AG20443 (cell line): ENCODE measurements at places on chromosomes 4 and X.

DNA sequence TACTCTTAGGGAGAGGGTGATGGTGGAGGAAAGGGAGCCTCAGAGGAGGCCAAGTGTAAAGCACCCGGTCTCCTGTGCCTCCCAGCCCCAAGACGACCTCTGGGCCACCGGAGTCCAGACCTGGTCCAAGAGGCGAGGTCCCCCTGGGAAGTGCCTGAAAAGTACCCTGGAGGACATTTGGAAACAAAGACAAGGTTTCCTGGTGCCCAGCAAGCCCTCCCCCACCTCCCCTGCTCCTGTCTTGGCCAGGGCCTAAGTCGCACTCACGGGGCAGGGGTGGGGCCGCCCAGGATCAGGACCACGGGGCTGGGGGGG is 532 bp upstream of the SH3BP2 start:
- no peak for DNase-seq

DNA sequence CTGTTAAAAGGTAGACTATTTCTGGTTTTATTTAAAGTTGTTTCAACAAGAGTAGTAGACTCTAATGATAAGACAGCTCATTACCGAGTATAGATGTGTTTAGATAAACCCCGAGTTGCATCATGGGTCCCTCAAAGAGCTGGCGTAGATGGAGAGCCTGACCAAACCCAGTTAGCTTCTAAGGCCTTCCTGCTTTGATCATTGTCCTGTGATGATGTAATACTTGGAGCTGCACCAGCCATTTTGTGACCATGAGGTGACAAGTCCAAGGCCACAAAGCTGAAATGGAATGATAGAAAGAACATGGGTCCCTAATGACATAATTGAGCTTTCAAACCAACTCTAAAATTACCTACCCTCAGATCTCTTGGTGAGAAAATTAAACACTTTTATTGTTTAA is 66.6 kb upstream of the TAB3 start:
- no peak for DNase-seq

- DNase-seq, result peak; percentile 62
Measured at GRCh38 chr4:143514497-143514896, 995 bp downstream of the SMARCA5 start.

DNA sequence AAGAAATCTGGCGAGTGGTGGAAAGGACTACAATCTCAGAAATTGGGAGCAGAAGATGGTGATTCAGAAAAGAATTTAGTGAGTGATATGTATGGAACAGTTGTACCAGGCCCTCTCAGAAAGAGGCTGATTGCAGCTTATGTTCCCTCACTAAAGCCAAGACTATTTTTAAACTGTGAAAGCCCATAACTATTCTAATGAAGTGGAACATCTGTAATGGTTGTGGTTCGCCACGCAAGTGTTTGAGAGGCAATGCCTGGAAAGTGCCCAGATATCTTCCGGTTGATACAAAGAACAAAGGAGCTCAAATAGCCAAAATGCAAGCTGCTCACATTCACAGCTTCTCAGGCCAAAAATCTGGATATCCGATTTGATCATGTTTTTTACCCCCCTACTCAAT is 1250.7 kb downstream of the RAPGEF2 start:
- DNase-seq, result no peak

DNA sequence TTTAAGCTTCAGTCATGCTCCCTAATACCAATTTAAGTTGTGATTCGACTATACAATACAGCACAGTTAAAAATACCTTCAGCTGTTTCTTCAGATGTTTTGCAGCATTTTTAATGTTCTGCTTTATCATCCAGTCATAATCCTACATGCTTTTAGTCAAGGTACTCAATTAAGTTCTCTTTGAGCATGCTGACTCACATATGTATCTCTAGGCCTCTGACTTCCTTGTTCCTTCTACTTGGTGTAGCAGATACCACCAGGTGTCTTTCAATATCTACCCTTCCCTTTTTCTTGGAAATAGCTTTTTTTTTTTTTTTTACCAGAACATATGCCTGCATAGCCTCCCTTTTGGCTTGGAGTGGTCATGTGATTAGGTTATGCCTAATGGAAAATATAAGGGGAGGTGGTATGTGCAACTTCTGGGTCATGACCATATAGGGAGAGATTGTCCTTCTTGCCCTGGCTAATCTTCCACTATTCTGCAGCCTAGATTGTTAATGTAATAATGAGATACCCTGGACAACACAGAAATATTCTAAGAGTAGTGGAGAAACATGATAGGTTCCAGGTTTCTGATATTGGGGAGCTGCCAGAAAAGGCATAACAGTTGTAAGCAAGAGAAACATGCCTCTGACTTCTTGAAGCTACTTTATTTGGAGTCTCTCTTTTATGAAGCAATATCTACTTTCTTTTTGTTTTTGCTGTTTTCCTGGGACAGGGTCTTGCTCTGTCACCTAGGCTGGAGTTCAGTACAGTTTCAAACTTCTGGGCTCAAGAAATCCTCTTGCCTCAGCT is 737.2 kb upstream of the SLIT2 start:
- no peak for DNase-seq

DNA sequence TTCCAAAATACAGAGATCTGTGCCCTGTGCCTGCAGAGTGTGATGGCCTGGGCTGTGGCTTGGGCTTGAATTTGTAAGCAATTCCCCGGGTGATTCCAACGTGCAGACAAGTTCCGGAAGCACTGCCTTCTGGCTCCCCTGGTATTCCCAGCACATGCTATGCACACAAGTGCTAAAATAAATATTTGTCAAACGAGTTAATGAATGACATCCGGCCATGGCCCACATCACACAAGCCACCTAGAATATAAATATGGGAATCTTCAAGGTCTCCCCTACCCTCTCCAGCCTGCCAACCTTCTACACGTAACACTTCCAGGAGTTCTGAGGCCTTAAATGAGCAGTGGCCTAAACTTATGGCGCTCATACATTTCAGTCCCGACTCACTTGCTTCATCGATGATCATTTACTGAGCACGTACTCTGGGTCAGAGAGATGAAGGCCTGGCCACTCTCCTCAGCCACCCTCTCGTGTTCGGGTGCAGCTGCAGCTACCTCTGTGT is 21.3 kb downstream of the DCTD start:
- no peak for DNase-seq

GRCh38 chr4:147714575-147715401 is 17.1 kb upstream of the ARHGAP10 start:
- DNase-seq, result peak; percentile 84

- DNase-seq, result peak; percentile 68
Measured at GRCh38 chr4:7910263-7910896, 29.3 kb downstream of the AFAP1 start.

DNA sequence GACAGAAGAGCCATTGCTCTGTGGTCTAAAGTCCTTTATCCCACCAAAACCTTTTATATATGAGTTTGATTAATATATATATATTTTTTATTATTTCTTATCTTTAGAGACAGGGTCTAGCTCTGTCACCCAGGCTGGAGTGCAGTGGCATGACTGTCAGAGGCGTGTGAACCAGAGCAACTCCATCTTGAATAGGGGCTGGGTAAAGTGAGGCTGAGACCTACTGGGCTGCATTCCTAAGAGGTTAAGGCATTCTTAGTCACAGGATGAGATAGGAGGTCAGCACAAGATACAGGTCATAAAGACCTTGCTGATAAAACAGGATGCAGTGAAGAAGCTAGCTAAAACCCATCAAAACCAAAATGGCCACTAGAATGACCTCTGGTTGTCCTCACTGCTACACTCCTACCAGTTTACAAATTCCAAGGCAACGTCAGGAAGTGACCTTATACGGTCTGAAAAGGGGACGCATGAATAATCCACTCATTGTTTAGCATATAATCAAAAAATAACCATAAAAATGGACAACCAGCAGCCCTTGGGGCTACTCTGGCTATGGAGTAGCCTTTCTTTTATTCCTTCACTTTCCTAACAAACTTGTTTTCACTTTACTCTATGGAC is 10.5 kb downstream of the TBCK start:
- no peak for DNase-seq

- no peak for DNase-seq
Measured at GRCh38 chr4:8314691-8315255, 45.2 kb downstream of the HTRA3 start.

GRCh38 chrX:50081282-50081889 is 119.4 kb downstream of the AKAP4 start:
- DNase-seq, result peak; percentile 9

DNA sequence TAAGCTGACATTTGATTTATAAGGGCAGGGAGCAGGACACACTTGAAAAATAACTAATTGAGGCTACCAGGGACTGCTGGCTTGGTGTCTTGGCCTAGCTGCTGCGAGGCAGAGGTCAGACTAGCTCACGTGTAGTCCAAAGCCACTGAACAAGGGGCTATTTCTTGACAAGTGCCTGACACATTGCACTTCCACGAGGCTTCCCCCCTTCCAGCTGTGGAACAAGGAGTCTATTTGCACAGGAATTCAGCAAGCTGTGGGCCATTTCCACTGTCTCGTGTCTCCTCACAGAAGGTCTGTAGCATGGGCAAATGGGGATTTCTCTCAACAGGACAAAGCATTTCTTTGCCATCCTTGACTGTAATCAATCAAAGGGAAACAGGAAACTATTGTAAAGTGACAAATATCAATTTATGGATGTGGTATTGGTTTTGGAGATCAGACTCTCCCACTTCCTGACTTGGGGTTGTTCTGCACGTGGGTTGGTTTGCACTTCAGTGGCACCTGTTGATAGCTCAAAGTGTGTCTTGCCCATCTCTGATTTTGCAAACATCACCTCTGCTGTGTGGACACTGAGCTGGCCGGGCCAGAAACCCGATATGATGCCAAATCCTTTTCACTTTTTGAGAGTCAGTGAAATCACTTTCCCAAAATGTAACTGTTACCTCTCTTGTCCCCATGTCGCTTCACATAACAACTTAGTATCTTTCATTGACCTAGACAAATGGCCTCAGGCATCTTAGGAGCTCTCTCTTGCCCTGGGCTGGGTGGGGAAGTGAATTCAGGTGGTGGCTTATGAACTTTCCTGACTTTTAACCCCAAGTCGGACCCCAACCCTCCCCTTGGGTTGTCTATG is 107.4 kb upstream of the MAMLD1 start:
- DNase-seq, result no peak

- DNase-seq, result peak; percentile 71
Measured at GRCh38 chrX:77431227-77431626, 16.0 kb upstream of the FGF16 start.

DNA sequence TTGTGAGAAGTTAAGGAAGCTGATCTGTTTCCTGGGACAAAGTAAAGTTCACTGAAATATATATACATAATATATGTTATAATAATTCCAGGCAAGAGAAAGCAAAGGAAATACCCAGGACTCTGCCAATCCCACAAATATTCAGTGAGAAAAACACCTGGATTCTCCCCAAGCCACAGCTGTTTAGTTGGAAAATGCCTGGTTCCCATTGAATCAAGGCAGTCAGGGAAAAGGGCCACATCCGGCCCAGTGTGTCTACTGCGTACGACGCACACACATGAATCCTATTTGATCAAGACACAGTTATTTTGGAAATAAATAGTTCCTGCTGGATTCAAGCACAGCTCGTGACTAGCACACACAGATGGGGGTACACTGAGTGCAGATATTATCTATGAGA is 6.3 kb upstream of the DCHS2 start:
- DNase-seq, result no peak

- DNase-seq, result no peak
Measured at GRCh38 chr4:108144451-108144850, 24.3 kb downstream of the LEF1 start.

DNA sequence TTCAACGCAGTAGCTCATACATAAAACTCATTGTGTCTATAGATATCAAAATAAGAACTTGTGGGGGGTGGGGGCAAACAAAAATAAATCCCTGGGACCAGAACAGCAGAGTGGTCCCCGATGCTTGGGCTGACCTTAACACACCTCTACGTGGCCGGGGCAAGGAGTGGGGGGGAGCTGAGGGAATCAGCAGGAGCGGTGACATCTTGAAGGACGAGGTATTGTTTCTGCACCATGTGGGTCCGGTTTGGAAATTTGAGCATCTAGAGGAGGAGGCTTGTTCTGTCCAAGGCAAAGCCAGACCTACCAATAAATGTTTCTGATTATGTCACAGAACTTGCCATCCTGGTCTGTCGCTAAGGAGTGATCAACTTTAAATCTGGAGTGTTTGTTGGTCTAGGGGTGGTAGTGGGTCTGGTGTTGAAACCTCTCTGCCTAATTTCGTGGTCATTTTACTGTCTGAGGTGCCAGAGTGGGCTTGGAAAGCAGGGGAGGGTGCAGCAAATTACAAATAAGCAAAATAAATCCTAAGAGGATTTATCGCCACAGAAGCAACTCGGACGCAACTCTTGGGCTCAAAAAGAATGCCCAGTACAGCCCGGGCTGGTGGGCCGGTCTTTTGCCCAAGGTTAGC is 774 bp upstream of the RAPGEF2 start:
- peak; percentile 12 for DNase-seq

- no peak for DNase-seq
Measured at GRCh38 chr4:180766944-180767729, 1476.1 kb upstream of the TENM3 start.

- no peak for DNase-seq
Measured at GRCh38 chr4:1494416-1495315, 88.4 kb upstream of the NKX1-1 start.

DNA sequence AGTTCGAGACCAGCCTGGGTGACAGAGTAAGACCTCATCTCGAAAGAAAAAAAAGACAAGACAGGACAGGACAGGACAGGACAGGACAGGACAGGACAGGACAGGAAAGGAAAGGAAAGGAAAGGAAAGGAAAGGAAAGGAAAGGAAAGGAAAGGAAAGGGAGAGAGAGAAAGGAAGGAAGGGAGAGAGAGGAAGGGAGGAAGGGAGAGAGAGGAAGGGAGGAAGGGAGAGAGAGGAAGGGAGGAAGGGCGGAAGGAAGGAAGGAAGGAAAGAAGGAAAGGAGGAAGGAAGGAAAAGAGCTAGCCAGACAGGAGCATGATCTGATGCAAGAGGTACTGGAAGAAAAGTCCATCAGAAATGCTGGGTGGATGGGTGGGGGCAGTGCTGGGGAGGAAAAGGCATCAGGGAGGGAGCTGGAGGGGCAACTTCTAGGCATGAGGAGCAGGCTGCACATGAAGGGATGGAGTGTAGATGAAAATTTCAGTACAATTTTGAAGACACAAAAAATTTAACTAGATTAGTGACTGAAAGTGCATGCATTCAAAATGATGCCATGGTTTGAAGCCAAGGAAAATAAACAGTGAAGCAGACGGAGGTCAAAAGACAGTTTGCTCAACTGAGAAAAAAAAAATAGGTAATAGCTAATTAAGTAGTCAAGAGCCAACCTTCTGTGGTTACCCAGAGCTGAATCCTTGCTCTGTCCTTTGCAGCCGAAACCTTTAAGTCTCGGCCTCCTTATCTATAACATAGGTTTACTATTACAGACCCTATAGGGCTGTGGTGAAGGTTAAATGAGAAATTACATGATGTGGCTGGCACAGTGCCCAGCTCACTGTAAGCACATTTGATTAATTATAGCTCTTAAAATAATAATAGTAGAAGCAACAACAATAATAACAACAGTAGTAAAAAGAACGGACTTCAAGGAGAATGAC is 59.9 kb downstream of the ZNF827 start:
- no peak for DNase-seq

DNA sequence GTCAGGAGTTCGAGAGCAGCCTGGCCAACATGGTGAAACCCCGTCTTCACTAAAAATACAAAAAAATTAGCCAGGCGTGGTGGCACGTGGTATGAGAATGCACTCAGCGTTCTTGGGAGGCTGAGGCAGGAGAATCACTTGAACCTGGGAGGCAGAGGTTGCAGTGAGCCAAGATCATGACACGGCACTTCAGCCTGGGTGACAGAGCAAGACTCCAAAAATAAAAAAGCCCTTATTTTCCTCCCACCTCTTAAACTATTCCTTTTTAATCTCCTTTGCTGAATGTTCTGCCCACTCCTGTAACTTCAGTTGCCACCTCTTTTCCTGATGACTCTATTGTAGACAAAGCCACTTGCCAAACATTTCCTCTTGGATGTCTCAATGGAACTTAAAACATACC is 72.6 kb downstream of the TAF1 start:
- no peak for DNase-seq

GRCh38 chr4:1368421-1369090 is 21.5 kb downstream of the UVSSA start:
- no peak for DNase-seq
